ENCODE measurements at places on chromosomes 3 and 15.

- no peak for DNase-seq
Observed at GRCh38 chr3:105822171-105823123, 46.4 kb downstream of the CBLB start.

GRCh38 chr3:141411251-141411771, 43.0 kb downstream of the ZBTB38 start:
- peak; percentile 79 for DNase-seq

- no peak for DNase-seq
Observed at GRCh38 chr3:16932877-16933276, 48.1 kb downstream of the PLCL2 start.

DNA sequence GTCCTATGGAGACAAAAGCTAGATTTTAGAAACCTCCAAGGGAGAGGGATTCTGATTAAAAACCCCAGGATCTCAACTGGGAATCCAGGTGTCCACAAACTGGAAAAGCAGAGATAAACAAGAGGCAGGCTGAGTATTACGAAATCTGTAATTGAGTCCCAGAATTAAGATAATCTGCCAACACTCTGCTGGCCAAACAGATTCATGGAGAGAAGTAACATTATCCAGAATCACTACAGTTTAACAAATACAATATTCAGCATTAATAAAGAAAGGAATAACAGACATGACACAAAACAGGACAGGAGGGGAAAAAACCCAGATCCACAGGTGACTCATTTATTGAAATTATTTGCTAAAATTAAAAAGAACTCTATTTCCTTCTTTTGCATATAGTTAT, 227.2 kb upstream of the NANOGP8 start:
- no peak for DNase-seq
